ENCODE measurements at places on chromosomes 3 and 15.

DNA sequence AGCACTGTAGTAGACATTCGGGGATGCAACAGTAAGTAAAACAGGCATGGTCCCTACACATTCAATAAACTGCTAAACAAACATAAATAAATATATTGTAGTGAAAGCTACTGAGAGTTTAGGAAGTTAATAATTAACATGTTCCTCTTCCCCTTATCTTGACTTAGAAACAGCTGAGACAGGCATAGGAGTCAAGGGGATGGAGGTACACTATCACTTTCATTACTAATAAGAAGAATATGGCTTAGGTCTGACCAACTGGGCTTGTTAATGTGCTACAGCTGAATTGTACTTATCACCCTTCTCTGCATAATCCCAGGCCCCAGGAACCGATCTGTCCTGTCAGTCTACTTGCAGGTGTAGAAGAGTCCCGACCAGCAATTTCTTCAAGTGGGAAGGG is 116.3 kb upstream of the DAZL start:
- DNase-seq: no peak

DNA sequence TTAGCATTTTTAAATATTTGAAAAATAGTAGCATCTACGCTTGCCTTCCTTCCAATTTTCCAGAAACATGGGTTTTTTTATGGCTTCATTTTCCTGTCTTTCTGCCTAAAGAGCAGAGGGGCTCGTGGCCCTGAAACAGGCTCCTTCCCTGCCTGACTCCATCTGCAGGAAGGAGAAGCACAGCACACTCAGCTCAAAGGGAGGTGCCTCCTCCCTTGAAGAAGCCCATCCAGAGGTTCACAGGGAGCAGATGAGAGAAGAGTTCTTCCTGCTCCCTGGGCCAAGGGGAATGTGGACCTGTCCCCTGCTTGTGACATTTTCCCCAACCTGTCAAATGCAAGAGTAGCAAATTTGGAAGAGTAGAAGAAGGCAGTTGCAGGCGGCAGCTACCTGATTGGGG is 55.8 kb downstream of the BBX start:
- DNase-seq: no peak

- no peak for DNase-seq
Observed at GRCh38 chr3:27729748-27730611, 7.9 kb upstream of the EOMES start.

- no peak for DNase-seq
Observed at GRCh38 chr15:40333922-40334492, 6.7 kb downstream of the CCDC9B start.

- no peak for DNase-seq
Observed at GRCh38 chr3:157859541-157859940, 246.7 kb downstream of the SHOX2 start.

GRCh38 chr3:34183114-34183513 is 384.7 kb downstream of the PDCD6IP start:
- DNase-seq: no peak

- no peak for DNase-seq
Observed at GRCh38 chr3:43155464-43156121, 49.7 kb upstream of the POMGNT2 start.

GRCh38 chr3:114624571-114625181 is 330.8 kb downstream of the TIGIT start:
- DNase-seq: no peak

DNA sequence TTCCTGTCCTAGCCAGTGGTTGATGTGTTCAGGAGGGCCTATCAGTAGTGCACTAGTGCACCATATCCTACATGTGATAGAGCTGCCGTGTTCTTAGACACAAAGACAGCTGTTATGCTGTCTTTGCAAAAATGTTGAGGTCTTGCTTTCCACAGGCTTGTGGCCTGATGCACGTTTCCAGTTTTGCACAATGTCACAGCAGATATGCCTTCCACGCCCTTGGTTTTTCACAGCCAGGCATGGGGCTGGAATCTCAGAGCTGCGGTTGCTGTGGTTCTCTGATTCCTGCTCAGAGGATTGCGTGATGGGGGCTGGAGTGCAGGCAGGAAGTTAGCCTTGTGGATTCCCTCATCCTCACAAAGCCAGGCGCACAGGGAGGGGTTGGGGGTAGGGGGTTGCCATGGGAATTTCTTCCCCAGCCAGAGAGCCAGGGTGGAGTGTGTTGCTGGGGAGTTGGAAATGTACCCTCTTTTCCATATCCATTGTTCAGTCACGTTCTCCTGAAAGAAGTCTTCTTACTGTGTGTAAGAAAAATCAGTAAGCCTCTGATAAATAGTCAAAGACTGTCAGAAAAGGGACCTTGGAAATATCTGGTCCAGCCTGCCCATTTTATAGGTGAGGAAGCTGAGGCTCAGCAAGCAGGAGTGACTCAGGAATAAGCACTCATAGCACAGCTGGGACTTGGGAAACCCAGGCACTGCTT is 79.4 kb downstream of the SMAD3 start:
- DNase-seq: no peak

DNA sequence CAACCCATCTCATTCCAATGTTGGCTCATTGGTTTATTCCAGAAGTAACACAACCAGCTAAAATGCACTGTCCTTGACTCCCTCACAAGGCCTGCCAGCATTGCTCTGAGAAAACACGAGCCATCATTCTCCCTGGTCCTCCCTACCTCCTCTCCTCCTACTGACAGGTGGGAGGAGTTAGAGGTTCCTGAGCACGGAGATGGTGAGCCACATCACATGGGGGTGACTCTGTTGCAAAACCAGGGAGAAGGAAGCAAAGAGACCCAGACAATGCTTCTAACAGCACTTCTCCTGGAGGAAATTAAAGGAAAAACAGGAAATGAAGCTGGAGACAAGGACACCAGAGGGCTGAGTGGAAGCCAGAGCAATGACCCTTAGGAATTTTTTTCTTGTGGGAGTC is 667.4 kb downstream of the NTRK3 start:
- no peak for DNase-seq

- DNase-seq: no peak
Observed at GRCh38 chr15:48644827-48645557, 517 bp downstream of the FBN1 start.

DNA sequence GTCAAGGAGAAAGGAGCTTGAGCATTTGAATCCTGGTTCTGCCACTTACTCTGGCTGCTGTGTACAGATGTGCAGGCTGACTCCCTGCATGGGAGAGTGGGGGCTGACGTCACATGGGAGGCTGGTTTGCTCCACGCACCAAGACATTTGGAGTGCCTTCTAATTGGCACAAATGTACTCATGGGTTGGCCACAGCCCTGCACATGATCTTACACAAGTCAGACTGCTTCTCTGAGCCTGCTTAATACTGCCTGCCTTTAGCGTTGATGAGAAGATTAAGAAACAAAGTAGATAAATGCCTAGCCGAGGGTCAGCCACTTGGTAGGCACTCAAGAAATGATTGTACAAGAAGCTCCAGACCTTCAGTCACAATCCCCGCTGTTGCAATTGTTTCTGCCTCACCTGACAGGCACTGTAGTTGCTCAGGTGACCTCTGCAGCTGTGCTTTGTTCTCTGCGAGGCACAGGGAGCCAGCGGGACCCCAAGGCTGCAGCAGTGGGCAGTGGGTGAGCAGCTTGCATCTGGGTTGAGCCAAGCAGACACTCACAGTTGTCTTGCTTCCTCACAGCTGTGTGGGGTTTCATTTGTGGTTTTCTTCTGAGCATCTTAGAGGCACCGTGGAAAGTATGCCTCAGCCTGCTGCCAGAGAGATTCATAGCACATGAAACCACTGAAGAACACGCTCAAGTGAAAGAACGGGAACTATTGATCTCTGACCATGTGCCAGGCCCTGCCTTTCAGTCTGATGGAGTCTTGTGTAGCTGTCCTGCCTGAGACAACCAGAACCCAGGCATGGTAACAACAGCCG is 33.1 kb downstream of the GRK7 start:
- no peak for DNase-seq

- DNase-seq: no peak
Observed at GRCh38 chr3:184073621-184074020, 20.8 kb downstream of the HTR3C start.

DNA sequence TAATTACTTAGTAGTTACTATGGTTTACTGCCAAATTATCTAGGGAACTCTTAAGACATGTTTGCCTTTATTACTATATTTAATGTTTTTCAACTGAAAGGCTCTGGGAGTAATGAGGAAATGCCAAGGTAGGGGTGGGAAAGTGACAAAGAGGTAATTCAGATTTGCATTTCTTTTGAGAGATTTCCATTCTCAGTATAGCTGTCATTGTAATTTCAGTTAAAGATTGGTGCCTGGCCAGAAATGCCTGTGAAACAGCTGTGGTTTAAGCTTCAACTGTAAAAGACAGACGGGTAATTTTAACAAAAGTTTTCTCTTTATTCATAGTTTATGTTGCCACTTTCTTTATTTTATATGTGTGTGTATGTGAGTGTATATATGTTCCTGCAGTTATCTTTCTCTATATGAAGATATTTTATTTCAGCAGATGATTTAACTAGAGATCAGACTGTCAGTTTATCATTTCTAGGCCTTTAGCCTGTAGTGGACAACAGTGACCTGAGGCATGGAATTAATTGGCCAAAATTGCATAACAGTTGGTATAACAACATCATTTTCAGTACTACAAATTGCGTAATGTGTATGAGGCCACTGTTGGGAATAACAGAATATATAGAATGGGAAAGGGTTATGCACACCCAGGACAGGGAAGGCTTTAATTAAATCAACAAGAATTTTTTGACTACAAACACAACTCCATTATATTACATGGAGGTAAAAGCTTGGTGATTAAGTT is 119.0 kb downstream of the BBX start:
- no peak for DNase-seq

GRCh38 chr3:6867269-6867668 is 6.4 kb downstream of the GRM7 start:
- no peak for DNase-seq

DNA sequence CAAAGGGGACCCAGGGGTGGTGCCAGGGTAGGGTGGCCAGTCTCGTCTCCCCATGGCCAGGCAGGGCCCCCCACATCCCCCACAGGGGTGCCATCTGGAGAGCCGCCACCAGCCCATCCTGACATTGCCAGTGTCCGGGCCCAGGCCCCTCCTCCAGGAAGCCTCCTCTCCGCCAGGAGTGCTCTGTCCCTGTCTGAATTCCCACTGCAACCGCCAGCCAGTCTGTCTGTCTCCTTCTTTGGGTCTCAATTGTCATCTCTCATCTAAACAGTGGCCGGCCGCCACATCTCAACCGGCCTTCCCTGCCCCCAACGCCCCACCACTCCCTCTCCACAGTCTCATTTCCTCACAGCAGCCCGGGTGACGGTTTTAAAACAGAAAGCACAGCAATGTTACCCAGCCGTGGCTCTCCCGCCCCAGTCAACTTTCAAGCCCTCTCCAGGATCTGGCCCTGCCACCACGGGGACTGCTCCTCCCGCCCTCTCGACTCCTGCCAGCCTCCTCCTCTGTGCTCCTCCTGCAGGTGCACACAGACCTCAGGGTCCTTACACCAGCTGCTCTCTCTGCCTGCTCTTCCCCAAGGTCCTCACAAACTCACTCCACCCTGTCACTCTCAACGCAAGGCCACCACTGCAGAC is 57.0 kb downstream of the IQSEC1 start:
- DNase-seq: peak; percentile 31

DNA sequence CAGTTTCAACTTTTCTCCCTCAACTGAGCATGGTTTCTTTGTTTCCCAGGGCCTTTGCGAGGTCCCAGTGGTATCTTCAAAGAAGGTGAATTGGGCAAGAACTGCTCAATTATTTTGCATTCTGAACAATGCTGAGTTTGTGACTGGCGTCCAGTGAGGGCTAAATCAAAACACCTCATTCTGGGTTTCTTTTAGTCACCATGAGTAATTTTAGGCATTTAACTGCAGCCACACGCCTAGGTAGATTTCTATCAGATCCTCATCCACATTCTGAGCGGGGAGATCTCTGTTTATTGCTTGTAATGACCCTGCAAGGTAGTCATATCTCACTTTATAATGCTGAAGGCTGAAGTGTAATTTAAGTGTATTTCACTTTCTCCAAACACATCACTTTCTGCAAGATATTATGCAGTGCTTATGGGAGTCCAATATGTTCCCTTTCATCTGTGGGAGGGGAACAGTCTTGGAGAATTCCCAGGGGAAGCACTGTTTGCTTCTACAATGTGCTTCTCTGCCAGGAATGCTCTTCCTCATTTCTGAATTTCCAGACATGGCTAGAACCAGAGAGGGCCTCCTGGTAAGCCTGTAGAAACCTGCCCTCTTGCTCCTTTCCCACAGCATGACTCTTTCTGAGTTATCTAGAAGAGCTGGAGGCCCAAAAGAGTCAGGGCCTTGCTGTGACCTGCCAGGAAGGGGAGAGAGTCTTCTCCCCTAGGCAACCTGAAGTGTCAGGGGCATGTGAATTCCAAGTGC is 91.7 kb downstream of the FRMD4B start:
- DNase-seq: no peak

DNA sequence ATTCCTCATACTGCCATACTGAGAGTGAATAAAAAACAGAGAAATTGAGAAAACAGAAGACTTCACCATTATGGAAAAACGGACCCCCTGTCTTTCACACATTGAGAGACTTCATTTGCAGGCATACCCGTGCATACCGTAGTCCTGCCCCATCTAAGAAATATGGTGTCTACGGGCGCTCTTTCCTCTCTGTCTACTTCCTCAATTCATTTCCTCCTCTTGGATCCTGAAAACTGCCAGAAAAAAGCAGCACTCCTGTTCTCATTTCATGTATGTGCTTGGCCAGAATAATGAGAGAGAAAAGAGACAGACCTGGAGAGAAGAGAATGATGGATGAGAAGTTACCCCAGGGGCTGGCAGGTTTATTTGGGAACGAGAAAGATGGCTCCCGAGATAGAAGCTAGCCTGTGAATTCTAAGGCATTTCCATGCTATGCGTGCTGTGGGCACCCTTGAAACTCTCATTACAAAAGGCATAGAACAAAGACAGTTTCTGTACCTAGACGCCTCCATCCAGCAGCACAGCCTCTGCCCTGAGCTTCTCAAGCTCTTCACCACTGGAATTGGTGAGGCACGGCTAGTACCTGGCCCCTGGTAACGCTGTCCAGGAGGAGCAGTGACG is 62.5 kb upstream of the EPHB3 start:
- DNase-seq: no peak

DNA sequence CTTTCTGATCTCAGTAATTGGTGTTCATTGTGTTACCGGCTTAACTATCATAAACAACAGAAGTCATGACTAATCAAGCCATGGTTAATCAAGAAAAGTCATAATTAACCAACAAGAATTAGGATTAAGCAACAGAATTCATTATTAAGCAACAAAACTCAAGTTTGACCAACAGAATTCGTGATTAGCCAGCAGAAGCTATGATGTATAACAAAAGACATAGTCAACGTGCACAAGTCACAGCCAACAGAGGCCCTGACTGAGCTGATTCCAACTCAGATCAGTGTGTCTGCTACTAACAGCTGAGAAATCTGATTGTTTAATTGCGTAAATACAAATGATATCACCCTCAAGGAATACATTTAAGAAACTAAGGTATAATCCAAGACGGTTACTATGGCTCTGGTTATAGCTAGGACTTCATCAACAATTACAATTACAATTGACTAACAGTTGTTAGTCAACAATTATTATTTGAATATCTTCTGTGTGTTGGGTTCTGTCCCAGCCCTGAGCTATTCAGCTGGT is 67.7 kb downstream of the RARB start:
- DNase-seq: no peak

GRCh38 chr3:38101811-38102443 is 35.0 kb downstream of the ACAA1 start:
- no peak for DNase-seq

- no peak for DNase-seq
Observed at GRCh38 chr3:164375538-164375937, 702.8 kb downstream of the SI start.
